T follicular helper cell (primary cell): ENCODE measurements at places on chromosomes 16 and 17.

- no peak for DNase-seq
Observed at GRCh38 chr17:81807839-81808238, 3.9 kb downstream of the GCGR start.

DNA sequence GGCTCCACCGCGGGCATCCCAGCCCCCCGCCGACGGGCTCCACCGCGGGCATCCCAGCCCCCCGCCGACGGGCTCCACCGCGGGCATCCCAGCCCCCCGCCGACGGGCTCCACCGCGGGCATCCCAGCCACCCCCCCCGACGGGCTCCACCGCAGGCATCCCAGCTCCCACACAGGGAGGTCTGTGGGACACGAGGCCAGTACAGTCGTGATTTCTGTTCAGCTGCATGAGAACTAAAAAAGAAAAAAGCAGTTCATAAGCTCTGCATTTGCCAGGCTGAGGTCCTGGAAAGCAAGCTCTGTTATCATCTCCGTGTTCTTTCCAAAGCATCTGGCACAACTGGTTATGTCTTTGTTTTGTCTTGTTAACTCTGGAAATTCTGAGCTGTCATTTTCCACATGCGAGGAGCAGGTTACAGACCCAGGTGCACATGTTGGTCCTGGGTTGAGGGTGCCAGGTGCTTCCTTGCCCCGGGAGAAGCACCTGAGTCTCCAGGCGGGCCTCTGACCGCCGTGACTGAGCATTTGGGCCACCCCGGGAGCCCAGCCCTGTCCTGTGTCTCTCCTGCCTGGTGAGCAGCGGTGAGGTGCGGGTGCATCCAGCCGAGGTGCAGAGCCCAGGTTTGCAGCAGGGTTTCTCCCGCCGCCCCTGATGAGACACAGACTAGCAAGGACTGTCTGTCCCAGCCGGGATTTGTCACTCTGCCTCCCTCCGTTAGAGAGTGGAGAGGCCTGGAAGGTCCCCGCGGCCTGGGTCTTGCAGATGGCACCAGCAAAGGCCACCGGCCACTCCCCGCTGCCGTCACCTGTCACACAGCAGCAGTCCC lies 9.9 kb upstream of the WFIKKN1 start:
- no peak for DNase-seq

GRCh38 chr16:3530371-3530914 lies 29.6 kb downstream of the CLUAP1 start:
- no peak for DNase-seq

- no peak for DNase-seq
Observed at GRCh38 chr16:73190256-73190655, 142.3 kb upstream of the ZFHX3 start.

- no peak for DNase-seq
Observed at GRCh38 chr17:21272250-21272649, 12.3 kb upstream of the MAP2K3 start.

DNA sequence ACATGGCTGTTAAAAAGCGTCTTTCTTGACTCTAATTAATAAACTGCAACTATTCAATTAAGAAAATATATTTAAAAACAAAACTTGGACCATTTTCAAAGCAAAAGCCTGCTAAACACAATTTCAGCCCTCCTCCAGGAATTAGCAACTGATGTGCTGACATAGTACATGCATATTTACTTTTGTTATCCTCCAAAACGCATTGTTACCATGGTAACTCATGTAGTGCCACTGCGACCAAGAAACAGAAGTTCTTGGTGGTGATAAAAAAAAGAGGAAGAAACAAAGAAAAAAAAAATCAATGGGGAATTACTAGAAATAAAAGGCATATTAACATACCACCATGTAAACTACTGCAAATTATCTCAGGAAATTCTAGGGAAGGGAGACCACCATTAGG lies 793.4 kb upstream of the CDH8 start:
- no peak for DNase-seq

GRCh38 chr16:740459-740763 lies 386 bp downstream of the CIAO3 start:
- no peak for DNase-seq

DNA sequence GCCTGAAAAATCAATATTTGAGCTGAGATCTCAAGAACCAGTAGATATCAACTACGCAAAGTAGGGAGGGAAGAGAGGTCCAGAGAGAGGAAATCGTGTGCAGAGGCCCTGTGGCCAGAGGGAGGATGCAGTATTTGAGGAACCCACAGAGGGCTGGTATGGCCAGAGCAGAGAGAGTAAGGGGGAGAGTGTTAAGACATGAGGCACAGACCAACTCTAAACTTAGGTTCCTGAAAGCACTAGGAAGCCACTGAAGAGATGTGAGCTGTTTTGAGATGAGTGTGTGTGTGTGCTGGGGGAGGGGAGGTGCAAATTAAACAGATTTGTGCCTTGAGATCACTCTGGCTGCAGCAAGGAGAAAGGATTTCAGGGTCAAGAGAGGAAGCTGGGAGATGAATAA lies 10.9 kb downstream of the SLC13A2 start:
- DNase-seq: no peak

GRCh38 chr17:55895112-55895759 lies 144.4 kb downstream of the PCTP start:
- DNase-seq: no peak

DNA sequence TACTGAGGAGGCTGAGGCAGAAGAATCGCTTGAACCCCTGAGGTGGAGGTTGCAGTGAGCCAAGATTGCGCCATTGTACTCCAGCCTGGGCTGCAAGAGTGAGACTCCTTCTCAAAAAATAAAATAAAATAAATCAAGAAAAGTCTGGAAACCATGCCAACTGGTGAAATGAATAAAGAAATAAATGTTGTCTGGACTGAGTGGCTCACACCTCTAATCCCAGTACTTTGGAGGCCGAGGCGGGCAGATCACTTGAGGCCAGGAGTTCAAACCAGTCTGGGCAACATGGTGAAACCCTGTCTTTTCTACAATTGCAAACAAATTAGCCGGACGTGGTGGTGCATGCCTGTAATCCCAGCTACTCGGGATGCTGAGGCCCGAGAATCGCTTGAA lies 744 bp upstream of the LRRC37A3 start:
- no peak for DNase-seq

DNA sequence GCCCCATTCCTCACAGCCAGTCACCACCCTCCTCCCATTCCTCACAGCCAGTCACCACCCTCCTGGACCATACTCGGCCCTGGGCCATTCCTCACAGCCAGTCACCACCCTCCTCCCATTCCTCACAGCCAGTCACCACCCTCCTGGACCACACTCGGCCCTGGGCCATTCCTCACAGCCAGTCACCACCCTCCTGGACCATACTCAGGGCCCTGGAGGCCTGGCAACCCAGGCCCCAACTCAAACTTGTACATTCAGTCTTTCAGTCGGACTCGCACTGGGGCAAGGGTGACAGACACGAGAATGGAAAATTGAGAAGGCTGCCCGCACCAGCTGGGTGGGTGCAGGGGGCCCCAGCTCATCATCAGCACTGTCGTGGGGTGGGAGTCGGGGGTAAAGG lies 30.4 kb upstream of the FOXK2 start:
- no peak for DNase-seq

- no peak for DNase-seq
Observed at GRCh38 chr17:2624292-2624731, 30.9 kb downstream of the PAFAH1B1 start.

- DNase-seq: no peak
Observed at GRCh38 chr16:29310852-29311314, 95.6 kb downstream of the NPIPB11 start.

DNA sequence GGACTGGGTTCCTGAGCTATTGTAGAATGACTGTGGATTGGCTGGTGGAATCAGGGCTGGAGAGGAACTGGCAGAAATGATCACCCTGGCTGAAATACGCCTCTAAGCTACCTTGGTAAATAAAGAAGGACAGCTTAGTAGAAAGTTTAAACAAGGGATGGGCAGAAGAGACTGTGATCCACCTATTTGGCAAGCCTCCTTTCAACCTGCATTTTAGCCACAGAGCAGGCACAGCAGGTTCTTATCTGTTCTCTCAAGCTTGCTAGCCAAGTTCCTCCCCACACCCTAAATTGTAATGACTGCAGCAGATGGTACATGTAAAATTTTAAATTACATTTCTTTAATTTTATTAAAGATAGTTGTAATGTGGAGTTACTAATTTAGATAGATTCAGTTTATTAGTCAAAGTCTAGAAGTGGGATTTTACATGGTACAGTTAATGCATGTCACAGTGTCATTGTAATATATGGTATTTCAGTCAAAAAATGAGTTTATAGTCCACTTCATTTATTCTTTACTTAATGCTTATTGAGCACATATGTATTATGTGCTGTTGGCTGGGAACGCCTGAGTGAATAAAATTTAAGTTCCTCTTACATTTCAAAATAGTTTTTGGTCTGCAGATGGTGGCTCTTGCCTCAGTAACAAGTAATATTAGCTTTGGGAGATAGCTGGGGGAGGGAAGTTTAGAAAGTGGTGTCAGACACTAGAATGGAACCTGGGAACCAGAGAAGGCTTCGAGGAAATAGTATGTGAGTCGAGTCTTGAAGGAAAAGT lies 11.2 kb downstream of the EPN2 start:
- no peak for DNase-seq

DNA sequence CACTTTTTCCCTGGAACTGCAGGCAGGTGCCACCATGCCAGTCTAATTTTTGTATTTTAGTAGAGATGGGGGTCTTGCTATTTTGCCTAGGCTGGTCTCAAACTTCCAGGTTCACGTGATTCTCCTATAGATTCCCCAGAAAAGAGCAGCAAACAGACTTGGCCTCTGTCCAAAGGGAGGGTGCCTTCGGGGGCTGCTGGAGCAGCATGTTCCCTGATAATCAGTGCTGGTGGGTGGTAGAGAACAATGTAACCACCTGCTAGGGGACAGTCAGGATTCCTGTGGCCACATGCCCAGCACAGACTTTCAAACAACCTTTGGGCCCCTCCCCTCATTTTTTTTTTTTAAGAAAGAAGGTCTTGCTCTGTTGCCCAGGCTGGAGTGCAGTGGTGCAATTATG lies 14.2 kb upstream of the CCNF start:
- no peak for DNase-seq

GRCh38 chr17:77493901-77494663 lies 353.3 kb downstream of the SEC14L1 start:
- no peak for DNase-seq

GRCh38 chr17:71625330-71625729 lies 495.5 kb upstream of the SOX9 start:
- DNase-seq: no peak

GRCh38 chr16:82643936-82644630 lies 17.3 kb downstream of the CDH13 start:
- DNase-seq: no peak

- DNase-seq: no peak
Observed at GRCh38 chr17:5832886-5833285, 237.3 kb upstream of the WSCD1 start.

DNA sequence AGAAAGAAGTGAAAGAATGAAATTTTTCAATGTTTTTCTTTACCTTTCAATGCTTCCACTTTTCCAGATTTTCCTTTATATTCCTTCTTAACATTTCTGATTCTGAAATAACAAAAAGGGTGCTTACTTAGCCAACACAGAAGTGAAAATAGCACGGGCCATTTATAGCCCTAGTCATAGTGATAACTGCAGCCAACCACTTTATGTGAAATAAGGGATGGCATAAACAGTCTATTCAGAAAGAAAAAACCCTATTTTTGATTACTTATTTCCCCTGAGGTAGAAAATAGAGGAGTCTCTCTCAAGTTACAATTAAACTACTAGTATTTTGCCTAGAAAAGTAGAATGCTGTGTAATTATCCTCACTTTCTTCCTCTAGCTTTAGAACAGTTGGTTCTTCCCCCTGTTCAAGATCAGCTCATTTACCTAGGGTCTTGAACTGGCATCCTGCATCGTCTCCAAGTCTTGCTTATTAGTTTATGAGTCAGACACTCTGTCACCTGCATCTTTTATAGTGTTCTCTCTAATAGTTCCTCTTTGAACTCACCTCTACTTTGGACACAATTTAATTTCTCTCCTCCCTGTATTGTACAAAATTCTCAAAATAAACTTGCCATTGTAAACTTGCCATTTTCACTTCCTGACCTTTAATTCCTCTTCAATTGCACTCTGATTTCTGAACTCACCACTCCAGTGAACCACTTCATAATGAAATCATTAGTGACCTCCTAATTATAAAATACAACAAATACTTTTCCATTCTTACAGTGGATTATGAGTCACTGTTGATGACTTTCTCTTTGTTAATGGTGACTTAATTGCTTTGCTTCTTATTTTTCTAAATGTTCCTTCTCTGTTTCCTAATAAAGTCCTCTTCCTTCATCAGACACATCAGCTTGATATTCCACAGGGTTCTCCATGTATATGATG lies 23.6 kb downstream of the ABCA6 start:
- no peak for DNase-seq

DNA sequence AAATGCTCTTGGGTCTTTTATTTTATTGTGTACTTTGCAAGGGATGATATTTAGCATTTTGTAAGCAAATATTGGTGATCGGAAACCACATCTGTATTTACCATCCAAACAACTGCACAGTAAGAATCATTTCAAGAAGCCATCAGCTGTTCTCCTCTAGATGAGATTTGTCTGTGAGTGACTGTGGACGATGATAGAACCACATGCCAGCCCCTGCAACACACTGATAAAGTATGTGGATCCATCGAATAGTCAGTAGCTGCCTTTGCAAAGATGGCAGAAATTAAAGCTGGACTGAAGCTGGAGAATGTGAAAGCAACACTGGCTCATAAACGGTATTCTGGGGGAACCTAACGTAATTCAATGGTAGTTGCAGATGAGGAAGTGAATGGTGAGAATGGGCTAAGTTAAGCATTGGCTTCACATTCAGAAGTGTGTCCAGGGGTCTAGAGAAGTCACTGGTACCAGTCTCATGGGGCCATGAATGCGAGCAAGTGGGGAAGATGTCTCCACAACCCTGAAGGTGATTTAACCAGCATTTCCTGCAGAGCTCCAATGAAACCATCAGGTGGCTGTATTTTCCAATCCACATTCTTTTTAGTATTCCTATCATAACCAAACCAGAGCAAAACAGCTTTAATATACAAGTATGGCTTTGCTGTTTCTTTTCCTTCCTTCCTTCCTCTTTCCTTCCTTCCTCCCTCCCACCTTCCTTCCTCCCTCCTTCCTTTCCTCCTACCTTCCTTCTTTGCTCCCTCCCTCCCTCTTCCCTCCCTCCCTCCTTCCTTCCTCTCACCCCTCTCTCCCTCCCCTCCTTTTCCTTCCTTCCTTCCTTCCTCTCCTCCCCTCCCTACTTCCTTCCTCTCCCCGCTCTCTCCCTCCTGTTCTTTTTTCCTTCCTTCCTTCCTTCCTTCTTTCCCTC lies 169.4 kb downstream of the ABCA8 start:
- DNase-seq: no peak

DNA sequence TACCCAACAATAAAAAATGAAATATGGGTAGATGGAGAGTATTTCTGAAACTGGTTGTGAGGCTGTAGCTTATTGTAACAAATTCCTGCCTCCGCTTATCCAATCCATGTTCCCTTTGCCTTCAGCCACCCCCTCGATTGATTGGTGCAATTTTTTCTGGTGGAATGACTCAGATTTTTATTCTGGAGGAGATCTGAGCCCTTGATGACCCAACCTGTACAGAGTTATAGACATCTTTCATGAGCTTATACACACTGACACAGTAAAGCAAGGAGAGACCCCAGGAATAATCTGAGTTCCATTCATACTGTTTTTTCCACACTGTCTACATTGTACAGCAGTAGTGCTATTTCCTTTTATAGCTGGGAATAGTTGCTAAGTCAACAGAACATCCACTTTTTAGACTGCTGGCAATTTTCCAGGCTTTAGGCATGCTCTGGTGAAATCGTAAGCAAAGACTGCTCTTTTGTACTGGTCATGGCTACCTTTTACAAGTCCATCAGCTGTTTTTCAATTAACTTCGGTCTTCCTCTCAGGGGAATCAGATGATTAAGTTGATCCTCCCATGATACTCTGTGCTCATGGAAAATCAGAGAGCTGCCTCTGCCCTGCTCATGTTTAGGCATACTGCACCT lies 30.1 kb downstream of the CCL4 start:
- DNase-seq: no peak

- DNase-seq: no peak
Observed at GRCh38 chr17:64457156-64457555, 8.2 kb downstream of the MILR1 start.
